ENCODE measurements at places on chromosomes 7 and 10.

DNA sequence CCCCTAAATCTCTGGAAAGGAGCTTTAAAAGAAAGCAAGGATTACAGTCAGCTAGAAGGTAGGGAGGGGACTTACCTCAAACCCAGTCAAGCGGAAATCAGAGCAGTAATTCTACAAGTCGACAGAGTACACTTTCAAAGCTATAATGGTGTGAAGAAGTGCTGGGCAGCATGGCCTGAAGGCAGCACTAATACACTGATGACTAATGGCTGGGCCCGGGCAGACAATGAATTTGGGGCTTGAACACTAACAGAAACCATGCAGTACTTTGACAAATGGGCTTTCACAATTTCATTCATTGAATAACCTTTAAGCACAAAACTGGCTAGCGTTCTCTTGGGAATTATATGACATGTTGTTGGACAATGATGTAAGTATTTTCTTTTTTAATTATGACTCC, 4.7 kb downstream of the GLI3 start:
- DNase-seq = no peak

- peak; percentile 90 for DNase-seq
Measured at GRCh38 chr7:117019786-117020590, 66.7 kb downstream of the ST7 start.

- peak; percentile 78 for DNase-seq
Measured at GRCh38 chr7:157601530-157601929, 264.7 kb downstream of the DNAJB6 start.

DNA sequence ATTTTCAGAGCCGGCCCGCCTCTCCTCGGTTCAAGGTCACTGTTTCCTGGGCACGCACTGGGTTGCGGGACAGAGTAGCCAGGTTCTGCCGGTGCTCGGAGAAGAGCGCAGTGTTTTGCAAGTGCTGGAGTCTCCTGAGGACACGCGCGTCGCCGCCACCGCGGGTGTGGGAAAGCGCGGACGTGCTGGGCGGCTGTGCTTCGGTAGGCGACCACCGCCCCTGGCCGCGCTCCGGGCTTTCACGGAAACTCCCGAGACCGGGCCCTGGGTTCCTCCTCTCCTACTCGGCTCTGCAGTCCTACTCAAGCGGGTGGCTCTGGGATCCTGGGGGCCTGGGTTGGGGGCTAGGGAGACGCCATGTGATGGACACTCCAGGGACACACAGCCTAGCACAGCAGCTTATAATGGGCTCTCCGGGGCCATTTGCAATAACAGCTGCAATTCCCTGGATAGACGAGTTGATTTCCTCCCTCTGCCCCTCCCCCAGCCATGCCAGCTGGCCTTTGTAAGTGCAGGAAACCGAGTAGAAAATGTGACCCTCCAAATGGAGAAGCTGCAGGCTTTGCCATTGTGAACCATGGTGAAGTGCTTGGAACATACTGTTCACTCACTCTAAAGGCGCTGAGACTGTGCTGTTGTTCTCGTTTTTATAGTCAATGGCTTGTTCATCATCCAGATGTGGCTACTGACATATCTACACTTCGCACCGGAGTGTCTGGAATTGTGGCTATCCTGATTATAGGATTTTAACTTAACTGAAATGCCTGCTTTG, 2.1 kb downstream of the FRAT1 start:
- no peak for DNase-seq

DNA sequence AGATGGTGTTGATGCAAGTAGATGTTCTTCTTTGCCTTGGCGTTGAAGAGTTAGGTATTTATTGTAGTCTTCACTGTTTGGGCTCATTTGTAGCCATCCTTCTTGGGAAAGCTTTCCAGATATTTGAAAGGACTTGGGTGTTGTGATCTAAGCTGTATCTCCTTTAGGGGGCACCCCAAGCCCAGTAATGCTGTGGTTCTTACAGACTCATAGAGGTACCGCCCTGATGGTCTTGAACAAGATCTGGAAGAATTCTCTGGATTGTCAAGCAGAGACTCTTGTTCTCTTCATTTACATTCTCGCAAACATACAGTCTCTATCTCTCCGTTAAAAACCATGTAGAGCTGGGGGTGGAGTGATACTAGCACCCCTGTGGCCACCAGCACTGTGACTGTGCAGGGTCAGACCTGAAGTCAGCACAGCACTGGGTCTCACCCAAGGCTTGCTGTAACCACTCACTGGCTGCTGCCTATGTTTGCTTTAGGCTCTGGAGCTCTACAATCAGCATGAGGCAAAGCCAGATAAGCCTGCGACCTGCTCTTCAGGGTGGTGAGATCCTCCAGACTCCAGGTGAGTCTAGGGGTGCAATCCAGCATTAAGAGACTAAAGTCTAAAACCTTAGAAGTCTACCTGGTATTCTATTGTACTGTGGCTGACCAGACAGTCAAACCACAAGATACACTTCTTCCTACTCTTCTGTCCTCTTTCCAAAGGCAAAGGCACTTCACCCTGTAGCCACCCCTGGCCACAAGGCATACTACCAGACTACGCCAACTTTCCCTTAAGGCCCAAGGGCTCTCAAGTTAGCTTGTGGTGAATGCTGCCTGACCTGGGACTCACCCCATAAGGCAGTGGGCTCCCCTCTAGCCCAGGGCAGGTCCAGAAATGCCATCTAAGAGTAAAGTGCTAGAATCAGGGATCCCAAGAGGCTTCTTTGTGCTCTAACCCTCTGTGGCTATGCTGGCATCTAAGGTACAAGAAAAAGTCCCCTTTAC, 209.7 kb upstream of the TMEM196 start:
- DNase-seq = no peak

DNA sequence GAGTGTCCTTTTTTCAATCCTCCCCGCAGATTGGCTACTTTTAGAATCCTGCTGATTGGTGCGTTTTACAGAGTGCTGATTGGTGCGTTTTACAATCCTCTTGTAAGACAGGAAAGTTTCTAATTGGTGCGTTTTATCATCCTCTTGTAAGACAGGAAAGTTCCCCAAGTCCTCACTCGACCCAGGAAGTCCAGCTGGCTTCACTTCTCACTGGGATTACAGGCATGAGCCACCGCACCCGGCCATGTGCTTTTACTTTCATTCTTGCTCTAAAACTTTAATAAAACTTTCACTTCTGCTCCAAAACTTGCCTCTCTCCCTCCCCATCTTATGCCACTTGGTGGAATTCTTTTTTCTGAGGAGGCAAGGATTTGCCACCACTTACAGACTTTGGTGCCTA, 17.0 kb upstream of the WAPL start:
- DNase-seq = no peak

GRCh38 chr10:49010865-49011264, 71.2 kb upstream of the LRRC18 start:
- DNase-seq = no peak

DNA sequence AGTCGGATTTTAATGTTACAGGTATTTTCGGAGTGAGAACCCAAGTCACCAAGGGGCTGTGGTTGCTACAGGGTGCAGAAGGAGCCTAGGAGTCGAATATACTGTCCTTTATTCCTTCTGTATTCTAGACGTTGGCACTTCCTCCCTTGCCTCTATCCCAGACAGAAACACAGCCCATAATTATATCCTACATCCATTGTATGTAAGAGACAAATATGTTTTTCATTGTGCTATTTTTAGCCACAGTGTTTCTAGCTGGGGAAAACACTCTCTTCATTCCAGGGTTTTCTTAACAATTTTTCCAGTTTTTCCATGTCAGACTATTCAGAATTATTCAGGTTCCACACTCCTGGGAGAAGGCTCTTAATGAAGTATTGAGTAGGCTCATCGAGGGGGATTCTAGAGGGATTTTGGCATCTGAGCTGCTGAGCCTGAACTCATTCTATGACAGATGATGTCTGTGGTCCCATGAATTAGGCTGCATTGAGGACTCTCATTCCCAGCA, 32.6 kb downstream of the KIAA1217 start:
- DNase-seq = no peak

DNA sequence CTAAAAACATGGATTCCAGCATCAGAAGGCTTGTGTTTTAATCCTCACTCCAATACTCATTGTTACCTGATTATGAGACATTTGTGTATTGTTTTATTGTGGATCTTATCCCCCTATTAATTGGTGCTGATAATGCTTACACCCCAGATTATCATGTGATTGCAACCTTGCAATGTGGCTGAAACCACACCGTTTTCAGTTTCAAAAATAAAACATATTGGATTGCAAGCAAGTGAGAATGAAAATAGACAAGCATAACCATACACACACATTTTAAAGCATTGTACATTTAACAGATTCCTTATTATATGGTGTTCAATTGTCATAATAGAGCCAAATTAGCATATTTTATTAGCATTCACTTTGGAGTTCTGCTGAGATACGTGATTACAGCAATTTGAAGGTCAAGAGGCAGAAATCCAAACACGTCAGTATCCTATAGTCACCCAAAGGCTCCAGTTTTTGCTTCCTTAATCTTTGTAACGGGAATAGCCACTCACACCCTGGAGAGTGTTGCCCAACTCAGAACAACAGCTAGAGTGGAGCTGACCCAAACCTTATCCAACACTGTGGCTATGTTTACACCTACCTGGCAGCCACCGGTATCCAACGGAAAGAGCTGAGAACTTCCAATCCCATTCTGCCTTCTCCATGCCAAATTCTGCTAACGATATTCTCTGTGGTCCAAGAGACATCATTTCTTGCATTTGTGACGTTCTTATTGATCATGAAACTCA, 317.1 kb upstream of the KLF6 start:
- no peak for DNase-seq

GRCh38 chr10:36324831-36325230, 682.7 kb upstream of the FZD8 start:
- DNase-seq = no peak

DNA sequence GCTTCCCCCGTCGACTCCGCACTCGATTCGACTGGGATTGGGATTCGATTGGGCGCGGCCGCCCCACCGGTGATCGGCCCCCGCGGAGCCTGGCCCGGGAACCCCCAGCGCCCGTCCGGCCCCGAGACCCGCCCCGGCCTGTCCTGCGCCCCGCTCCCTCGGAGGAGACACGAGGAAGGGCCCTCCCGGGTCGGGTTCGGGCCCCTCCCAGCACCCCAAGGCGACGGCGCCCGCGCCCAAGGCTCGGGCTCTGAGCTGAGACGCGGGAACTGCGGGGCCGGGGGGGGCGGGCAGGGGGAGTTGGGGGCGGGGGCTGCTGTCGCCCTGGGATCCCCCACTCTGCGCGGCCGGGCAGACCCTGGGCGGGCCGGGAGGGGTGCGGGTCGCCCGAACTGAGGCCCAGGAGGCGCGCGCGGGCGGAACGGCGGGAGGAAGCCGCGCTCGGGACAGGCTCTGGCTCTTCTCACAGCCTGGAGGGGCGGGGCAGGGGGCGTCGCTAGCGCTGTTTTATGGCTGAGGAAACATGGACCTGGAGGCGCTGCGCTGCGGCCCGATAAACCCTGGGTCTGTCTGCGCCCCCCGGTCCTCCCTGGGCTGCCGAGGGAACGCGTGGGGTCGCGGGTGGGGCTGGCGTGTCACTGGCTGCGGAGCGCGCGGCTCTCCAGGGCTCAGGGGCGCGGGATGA, 1.7 kb upstream of the NKX6-2 start:
- DNase-seq = no peak

DNA sequence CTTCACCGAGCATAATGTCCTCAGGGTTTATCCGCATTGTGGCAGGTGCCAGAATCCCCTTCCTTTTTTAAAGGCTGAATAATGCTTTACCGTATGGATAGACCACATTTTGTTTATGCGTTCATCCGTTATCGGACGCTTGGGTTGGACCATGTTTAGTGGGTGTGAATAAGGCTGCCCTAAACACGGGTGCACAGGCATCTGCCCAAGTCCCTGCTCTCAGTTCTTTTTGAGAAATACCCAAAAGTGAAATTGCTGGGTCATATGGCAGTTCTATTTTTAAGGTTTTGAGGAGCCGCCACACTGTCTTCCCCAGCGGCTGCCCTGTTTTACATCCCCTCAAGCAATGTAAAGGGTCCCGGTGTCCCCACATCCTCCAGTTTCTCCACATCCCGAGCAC, 121.6 kb downstream of the DYNC2I1 start:
- DNase-seq = no peak

- DNase-seq = peak; percentile 45
Measured at GRCh38 chr7:66099551-66100407, 14.9 kb upstream of the CRCP start.

- no peak for DNase-seq
Measured at GRCh38 chr7:1694611-1695511, 24.8 kb downstream of the ELFN1 start.

GRCh38 chr10:80522756-80523363, 14.8 kb upstream of the SH2D4B start:
- DNase-seq = no peak

DNA sequence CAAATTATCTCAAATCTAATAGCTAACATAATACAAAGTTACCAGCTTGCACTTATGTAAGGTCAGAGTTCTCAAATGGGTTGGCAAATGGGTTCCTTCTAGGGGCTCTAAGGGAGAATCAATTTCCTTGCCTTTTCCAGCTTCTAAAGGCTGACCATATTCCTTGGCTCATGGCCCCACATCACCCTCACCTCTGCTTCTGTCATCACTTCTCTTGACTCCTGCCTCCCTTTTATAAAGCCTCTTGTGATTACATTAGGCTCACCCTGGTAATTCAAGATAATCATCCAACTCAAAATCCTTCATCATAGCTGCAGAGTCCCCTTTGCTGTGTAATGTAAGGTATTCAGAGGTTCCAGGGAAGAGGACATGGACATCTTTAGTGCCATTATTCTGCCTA, 42.1 kb downstream of the CHN2 start:
- no peak for DNase-seq

DNA sequence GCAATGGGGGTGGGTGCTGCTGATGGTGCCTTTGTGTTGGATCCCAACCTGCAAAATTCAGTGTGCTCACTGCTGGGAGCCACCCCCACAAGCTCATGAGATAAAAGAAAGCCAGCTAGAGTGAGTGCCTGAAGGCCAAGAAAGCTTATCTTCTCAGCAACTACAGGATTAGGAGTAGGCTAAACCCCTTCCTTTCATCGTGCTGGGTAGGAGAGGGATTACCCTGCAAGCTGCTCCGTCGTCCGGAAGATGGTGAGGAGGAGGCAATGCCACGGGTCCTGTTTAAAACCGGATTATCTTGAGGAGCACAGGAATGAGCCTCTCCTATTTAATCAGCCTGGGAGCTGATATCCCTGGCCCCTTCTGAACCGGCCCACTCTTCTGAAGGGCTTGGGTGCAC, 258.0 kb downstream of the GALNT17 start:
- no peak for DNase-seq

Data from putamen (tissue), 1 donor.